ENCODE measurements at places on chromosomes 11 and 22.

GRCh38 chr11:67438158-67438902 is 848 bp upstream of the PTPRCAP start:
- DNase-seq, result peak; percentile 82

GRCh38 chr11:95102733-95103132 is 13.1 kb downstream of the ENDOD1 start:
- DNase-seq, result no peak

GRCh38 chr11:112469376-112469775 is 208.7 kb upstream of the PLET1 start:
- no peak for DNase-seq

DNA sequence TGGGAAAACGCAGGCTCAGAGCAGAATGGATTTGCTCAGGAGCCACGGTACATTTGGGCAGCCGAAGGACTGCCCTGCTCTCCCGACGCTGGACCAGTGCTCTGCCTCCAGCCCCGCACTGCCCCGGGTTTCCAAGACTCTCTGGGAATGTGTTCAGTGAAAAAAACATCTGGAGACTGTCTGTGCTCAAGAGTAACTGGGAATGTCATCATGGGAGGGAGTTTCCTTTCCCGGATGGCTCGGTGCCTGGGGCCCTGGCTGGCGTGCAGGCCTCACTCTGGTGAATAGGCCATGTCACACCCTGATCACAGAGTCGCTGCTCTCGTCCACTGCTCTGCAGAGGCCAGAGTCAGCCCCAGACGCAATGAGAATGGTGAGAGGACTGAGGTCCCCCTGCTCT is 9.8 kb upstream of the APOL6 start:
- DNase-seq, result no peak

GRCh38 chr22:25083807-25084200 is 115.9 kb upstream of the CRYBB3 start:
- DNase-seq, result no peak

DNA sequence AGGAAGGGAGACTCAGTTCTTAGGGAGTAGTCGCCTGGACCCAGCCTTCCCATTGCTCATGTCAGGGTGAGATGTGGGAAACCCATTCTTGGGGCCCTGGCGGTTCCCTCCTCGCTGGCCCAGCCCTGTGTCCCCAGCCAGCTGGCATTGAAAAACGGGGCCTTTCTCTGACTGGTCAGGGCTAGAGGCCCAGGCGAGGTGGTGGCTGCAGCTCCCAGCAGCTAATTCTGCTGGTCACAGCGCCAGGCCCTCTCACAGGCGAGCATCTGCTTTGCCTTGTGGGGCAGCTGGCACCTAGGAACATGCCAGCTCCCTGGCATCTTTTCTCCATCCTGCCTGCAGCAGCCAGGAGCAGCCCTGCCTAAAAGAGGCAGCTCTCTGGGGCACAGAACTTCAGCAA is 20.1 kb downstream of the TSPAN18 start:
- no peak for DNase-seq

DNA sequence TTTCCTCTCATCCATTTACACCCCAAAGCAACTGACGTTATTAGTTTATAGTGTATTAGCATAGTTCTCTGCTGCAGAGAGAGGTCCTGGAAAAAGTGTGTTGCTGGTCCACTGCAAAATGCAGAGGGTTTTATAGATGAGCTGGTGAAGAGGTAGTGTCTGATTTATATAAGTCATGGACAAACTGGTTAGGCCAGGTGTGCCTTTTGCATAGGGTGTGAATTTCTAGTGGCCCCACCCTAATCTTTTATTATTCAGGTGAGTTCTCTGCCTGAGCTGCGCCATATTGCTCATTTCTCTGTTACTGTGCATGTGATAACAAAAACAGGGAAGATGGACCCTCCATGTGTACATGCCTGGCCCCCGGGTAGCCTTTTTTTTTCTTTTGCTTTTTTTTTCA is 43.1 kb upstream of the TRIM77 start:
- DNase-seq, result no peak

- DNase-seq, result no peak
Observed at GRCh38 chr11:117232911-117233409, 489 bp downstream of the RNF214 start.

DNA sequence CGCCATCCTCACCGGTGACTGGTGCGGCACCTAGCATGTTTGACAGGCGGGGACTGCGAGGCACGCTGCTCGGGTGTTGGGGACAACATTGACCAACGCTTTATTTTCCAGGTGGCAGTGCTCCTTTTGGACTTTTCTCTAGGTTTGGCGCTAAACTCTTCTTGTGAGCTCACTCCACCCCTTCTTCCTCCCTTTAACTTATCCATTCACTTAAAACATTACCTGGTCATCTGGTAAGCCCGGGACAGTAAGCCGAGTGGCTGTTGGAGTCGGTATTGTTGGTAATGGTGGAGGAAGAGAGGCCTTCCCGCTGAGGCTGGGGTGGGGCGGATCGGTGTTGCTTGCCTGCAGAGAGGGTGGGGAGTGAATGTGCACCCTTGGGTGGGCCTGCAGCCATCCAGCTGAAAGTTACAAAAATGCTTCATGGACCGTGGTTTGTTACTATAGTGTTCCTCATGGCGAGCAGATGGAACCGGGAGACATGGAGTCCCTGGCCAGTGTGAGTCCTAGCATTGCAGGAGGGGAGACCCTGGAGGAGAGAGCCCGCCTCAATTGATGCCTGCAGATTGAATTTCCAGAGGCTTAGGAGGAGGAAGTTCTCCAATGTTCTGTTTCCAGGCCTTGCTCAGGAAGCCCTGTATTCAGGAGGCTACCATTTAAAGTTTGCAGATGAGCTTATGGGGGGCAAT is 1.1 kb downstream of the NEAT1 start:
- DNase-seq, result no peak

GRCh38 chr11:71115770-71116692 is 136.3 kb downstream of the SHANK2 start:
- no peak for DNase-seq

GRCh38 chr11:9594267-9595046 is 21.0 kb downstream of the WEE1 start:
- DNase-seq, result no peak

GRCh38 chr11:40328890-40329614 is 1130.4 kb downstream of the LRRC4C start:
- DNase-seq, result no peak

DNA sequence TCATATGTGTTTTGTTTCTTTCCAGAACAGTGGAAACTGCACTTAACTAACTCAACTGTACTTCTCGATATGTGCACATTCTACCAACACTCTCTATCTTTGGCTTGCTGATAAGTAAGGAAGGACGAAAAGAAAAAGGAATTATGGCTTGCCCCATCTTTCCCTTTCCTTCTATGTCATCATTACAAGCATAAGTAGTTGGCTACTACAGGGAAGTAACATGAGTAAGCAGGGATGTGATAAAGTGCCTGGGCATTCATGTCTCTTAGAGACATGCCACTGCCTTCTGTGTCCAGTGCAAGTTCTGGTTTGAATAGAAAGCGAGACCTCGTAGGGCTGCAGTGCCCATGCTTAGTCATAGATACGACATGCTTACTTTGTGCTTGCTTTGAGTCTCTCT is 342.5 kb downstream of the ETS1 start:
- DNase-seq, result no peak

GRCh38 chr22:46721501-46722085 is 16.5 kb downstream of the CERK start:
- no peak for DNase-seq

DNA sequence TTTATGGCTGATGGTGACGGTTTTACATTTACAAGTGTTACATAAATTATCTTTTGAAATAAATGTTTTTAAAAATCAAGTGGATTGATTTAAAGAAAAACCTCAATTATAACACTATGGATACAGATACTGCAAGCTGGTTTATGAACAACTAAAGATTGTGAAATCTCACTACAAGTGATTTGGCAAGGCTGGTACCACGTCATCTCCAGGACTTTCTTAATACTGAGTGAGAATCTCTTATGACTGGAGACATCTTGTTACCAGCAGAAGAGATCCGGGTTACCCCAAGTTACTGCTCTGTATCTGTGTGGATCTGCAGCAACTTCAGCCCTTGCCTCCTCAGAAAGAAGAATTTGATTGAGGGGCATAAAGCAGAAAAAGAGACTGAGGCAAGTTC is 452.9 kb downstream of the MN1 start:
- no peak for DNase-seq

- no peak for DNase-seq
Observed at GRCh38 chr11:76839311-76839710, 21.4 kb upstream of the ACER3 start.

DNA sequence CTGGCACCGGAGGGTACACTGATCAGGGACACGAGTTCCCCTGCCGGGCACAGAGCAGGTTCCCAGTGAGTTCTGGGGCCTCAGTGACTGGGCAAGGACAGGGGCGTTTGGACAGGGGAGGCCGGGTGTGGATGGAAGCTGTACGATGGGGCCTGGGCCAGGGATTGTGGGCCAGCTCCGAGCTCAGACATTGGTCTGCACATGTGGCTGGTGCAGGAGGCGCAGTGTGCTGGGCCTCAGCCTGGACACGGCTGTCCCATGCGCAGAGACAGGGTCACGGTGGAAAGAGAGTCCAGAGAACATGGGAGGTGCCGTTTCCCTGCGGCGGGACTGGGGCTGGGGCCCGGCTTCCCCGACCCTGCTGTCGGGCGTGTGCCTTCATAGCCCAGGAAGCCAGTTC is 60.7 kb downstream of the CDKN1C start:
- DNase-seq, result no peak

DNA sequence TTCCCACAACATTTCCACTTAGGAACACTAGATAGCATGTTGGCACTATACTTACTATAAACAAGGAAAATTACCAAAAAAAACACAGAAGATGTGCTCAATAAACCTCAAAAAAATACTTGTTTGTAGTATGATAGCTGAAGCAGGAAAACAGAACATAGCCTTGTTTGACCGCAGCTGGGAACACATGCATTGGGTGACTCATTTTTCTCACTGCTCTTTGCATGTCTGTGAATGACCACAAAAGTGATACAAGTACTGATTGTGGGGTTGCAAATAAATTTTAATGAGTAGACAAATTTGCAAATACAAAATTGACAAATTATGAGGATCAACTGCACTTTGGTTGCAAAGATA is 22.8 kb upstream of the GUCY1A2 start:
- DNase-seq, result no peak

DNA sequence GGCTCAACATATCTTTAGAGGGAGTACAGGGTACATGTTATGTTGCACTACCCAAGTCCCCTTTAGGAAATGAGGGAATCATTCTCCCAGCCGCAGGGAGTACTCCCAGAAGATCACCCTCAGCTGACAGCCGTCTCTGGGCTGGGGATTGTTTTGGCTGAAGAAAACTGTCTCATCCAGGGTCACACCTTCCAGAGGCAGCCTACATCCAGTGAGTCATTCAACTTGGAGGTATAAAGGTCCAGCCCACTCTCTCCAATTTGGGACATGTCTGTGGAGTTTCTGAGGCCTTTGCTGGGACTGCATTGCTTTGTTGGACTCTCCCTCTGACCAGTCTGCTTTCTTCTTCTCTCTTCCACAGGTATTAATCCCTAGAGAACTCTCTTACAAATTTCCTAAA is 42.1 kb downstream of the RASSF10 start:
- no peak for DNase-seq

DNA sequence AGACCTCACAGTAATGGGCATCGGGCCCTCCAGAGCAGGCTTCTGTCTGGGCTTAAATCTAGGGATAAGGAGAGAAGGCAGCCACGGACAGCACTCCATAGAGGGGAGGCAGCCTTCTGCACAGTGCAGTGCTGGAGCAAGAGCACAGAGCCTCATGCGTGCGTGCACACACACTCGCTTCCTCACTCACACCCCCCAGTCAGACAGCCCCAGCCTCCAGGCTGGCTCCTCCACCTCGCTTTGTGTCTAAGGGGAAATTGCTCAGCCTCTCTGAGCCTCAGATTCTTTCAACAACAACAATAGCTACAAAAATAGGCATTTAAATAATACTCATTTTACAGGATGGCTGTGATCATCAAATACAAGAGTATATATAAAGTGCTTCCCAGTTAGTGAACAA is 26.7 kb upstream of the ETS1 start:
- no peak for DNase-seq

DNA sequence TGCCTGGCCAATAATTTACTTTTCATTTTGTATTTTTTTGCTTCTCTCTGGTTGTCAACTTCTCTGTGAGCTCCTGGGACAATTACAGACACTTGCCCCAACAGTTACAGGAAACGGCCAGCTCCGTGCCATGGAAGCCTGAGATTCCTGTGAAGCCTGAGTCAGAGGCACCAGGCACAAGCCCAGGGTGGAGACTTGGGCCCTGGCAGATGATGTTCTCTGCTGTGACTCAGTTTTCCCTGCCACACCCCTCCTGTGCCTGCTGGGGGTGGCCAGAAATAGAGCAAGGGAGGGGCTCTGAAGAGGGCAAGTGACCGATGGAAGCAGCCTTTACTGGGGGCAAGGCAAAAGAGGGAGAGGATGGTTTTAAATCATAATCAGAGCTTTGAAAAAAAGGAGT is 4.9 kb downstream of the ATP5MGL start:
- peak; percentile 13 for DNase-seq

DNA sequence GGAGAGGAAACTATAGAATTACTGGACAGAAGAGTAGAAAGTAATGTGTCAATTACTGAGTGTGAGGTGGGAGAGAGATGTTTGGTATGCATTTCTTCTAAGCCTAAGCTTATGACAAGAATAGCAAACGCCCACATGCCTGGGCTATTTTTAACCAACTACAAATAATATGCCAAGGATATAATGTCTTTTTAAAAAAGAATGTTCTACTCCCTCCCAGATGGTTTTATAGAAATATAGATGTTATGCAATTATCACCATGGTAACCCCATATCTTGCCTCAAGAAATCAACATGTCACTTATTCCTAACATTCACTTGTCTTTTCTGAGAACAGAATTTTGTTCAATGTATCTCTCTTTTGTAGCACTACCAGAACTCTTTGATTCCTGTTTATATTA is 996.7 kb upstream of the CHORDC1 start:
- no peak for DNase-seq

- DNase-seq, result no peak
Observed at GRCh38 chr22:28795932-28796856, 4.2 kb downstream of the XBP1 start.

GRCh38 chr22:29256606-29257325 is 11.0 kb downstream of the RHBDD3 start:
- no peak for DNase-seq

GRCh38 chr22:22037740-22038139 is 55.2 kb upstream of the TOP3B start:
- DNase-seq, result no peak

DNA sequence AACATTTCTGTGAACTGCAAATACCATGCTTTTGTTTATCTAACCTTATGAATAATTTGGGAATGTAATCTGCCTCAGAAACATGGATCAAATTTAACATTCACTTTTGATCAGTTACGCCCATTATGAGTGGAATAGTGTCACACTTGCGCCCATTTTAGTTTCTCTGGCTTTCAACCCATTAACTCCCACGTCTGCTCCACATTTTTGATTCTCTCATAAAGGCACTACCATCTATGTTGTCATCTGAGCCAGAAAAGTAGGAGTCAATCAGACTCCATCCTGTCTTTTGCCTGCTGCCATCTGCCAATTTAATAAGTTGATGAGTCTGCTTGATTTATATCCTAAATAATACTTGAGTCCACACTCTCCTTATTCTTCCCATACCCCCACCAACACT is 1090.7 kb downstream of the DLG2 start:
- no peak for DNase-seq
